CD4-positive, alpha-beta T cell treated with Interleukin-6 at 100 ng/mL for 8 hours (primary cell): ENCODE measurements at places on chromosomes 4 and X.
A peak's percentile ranks its signal among the peaks of the same experiment; 100 is the strongest.

- no peak for DNase-seq
Observed at GRCh38 chr4:43837171-43837570, 611.4 kb downstream of the KCTD8 start.

- no peak for DNase-seq
Observed at GRCh38 chr4:8314691-8315255, 45.2 kb downstream of the HTRA3 start.

- peak; percentile 39 for DNase-seq
Observed at GRCh38 chrX:43949669-43950068, 23.5 kb downstream of the NDP start.

DNA sequence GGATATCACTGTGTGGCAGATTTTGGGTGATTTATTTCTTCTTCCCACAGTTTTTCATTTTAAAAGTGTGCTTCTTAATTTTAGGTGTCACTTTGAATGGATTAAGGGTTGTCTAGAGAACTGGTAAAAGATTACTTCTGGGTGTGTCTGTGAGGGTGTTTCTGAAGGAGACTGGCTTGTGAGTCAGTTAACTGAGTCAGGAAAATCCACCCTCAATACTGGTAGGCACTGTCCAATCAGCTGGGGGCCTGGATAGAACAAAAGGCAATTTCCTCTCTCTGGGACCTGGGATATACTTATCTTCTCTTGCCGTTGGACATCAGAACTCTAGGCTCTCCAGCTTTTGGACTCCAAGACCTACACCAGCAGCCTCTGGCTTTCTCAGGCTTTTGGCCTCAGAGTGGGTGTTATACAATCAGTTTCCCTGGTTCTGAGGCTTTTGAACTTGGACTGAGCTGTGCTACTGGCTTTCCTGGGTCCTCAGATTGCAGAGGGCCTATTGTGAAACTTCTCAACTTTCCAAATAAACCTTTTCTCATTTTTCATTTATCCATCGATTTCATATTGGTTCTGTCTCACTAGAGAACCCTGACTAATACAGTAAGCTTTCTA, 413.1 kb downstream of the GBA3 start:
- DNase-seq: no peak

- no peak for DNase-seq
Observed at GRCh38 chr4:98610926-98611676, 47.3 kb downstream of the TSPAN5 start.
